ENCODE measurements at places on chromosomes 2 and 18. TPM values are rescaled to one million over a fixed set of nuclear protein-coding genes. Genes with fewer than 3 reads are reported as not detected.

DNA sequence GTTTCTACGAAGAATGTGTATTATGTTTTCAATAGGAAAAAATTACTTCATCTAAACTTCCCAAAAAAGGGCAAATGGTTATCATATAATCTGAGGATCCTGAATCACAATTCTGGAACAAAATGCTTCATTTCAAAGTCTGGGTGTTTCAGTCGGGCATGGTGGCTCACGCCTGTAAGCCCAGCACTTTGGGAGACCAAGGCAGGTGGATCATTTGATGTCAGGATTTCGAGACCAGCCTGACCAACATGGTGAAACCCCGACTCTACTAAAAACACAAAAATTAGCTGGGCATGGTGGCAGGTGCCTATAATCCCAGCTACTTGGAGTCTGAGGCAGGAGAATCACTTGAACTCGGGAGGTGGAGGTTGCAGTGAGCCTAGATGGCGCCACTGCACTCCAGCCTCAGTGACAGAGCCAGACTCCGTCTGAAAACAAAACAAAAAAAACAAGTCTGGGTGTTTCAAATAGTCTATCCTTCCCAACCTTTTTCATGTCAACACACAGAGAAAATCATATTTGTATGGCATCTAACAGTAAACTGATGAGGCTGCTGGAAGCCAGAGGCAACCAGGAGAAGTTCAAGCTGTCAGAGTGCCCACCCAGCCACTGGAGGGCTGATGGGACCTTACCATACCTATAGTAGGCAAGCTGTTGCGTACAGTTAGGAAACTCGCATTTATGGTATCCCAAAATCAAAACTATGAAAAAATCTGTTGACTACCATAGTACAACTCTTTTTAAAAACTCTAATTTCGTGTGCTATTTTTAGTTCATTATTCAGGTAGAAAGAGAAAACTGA lies 14.6 kb downstream of the NBAS start:
- H3K27ac ChIP-seq, result no peak overlapping the region
- DNase-seq, result no peak
- H3K36me3 ChIP-seq, result peaks cover 5% of the 10 kb centered on the region
- no peak overlapping the region for H3K4me3 ChIP-seq

- peaks cover 3% of the 10 kb centered on the region for H3K4me1 ChIP-seq
- no peak overlapping the region for H3K27ac ChIP-seq
- no peaks in the 10 kb centered on the region for H3K36me3 ChIP-seq
Measured at GRCh38 chr18:7567474-7568425, 634 bp downstream of the PTPRM start.

The CAPN13 gene
- total RNA-seq, result not detected

GRCh38 chr18:12765126-12765525 lies 62.3 kb downstream of the PSMG2 start:
- H3K36me3 ChIP-seq, result peaks cover 4% of the 10 kb centered on the region
- H3K27ac ChIP-seq, result no peak overlapping the region

DNA sequence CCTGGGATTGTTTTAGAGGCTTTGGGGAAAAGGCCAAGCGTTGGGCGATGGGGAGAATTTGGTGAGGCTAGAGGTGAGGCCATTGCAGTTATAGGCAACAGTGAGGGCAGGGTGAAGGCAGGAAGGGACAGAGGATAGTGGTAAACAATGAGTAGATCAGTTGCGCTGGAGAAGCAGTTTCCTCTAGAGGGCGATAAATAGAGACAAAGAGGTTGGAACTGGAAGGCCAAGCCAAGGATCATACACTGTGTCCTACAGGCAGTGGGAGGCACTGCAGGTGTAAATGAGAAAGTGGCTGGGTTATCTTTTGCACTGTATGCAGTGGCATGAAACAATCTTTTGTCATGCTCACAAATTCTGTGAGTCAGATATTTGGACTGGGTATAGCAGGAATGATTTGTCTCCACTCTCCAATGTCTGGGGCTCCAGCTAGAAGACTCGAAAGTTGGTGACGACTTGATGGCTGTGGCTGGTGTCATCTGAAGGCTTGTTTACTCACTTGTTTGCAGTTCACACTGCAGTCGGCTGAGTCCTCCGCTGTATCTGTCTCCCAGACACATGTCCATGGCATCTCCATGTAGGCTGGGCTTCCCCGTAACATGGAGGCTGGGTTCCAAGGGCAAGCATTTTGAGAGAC lies 82.1 kb downstream of the TNP1 start:
- H3K27me3 ChIP-seq, result no peaks in the 10 kb centered on the region
- no peak overlapping the region for H3K27ac ChIP-seq
- H3K4me3 ChIP-seq, result no peak overlapping the region
- no peaks in the 10 kb centered on the region for H3K36me3 ChIP-seq
- peaks cover 4% of the 10 kb centered on the region for H3K4me1 ChIP-seq
- peak; percentile 66 for DNase-seq

DNA sequence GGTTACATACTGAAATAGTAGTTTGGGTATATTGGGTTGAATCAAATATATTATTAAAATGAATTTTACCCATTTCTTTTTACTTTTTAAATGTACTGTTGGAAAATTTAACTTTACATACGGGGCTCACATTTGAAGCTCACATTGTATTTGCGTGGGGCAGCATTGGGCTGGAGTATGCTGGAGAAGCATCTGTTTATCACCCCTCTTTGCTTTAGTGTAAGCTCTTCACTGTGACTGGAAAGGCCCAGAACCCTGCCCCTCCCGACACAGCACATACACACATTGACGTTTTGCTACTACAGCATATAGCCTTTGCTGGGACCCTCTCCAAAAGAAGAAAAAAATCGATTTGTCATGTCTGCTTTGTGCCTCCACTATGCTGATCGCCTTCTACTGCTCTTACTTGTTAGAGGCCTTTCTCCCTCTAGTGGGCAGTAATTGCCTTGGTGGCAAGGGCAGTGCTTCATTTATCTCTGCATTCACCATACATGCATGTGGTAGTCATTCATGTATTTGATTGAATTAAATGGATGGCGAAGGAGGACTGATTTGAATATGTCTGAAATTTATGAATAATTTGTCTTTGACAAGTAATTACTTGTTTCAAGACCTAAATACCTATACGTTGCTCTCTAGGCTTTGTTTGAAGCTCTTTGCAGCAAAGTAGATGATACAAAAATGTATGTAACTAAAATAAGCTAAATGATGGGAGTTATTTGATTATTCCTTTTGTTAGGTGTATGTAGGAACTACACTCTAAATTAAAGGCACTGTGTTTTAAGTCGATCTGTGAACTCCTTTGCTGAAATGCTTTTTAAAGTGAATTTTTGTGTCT lies 37.4 kb downstream of the VAPA start:
- no peak overlapping the region for H3K27ac ChIP-seq
- DNase-seq, result peak; percentile 36
- H3K4me1 ChIP-seq, result no peaks in the 10 kb centered on the region
- H3K27me3 ChIP-seq, result no peaks in the 10 kb centered on the region

DNA sequence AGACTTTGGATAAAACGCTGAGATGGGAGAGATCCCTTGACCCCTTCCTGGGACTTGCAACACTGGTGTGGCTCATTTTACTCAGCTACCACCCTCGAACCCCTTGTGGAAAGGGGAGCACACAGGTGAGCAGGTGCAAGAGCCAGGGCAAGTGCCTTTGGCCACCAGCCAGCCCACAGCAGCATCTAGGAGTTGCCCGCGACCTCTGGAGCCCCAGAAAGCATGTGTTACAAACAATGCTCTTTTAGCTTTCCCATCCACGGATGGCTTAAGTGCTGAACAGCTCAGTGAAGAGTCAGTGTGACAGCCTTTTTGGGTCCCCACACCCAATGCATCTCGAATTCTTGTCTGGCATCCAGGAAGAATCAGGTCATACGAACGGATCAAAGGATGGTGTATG lies 197.8 kb downstream of the MEMO1 start:
- H3K27ac ChIP-seq, result no peak overlapping the region
- H3K36me3 ChIP-seq, result no peaks in the 10 kb centered on the region
- peaks cover 19% of the 10 kb centered on the region for H3K4me1 ChIP-seq
- no peak overlapping the region for H3K4me3 ChIP-seq
- DNase-seq, result no peak

DNA sequence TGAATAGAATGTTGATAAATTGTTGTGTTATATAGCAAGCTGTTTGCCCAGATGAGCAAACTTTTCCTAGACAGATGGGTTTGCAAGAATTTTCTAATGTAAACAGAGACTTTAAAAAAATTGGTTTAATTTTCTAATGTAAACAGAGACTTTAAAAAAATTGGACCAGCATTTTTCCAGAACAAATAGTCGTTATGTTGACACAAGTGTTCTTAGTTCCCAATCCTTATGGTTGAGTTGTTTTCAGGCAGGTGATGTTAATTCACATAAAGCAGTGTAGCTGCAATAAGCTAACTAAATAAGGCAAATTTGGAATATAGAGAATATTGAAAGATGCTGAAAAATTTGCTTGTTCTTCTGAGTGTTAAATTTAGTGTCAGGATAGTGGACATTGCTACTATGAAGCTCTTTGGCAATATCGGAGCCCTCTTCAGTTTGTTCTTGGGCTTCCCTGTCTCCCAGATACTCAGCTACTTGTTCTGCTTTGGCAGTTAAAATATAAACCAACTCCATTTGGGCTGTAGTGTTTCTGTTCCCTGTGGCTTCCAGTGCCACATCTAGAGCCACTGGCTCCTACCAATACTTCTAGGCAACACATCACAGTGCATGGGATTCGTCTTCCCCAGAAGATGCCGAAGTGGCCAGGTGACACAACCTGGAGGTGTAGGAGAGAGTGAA lies 105.7 kb downstream of the DYNAP start:
- no peak for DNase-seq
- H3K4me3 ChIP-seq, result no peak overlapping the region
- H3K27me3 ChIP-seq, result peaks cover 20% of the 10 kb centered on the region
- no peaks in the 10 kb centered on the region for H3K36me3 ChIP-seq

- no peak for DNase-seq
- peaks cover 34% of the 10 kb centered on the region for H3K36me3 ChIP-seq
- no peak overlapping the region for H3K27ac ChIP-seq
- no peak overlapping the region for H3K4me3 ChIP-seq
Measured at GRCh38 chr18:225745-226144, 42.1 kb downstream of the THOC1 start.

DNA sequence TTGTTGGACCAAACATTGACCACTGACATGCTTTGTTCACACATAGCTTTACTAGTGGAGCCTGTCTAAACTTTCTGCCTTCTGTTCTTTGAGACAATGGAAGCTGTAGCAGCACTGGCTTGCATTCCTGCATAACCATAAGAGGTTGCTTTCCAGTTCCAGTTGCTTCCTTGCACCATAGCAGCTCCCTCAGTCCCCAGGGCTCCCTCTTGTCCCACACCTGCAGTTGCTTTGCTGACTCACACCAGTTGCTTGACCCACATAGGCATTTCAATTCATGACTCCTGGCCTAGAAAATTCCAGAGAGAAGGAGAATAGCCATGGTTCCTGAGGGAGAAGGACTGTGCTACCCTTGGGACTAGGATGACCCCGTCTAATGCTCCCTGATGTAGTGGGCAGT lies 20.9 kb downstream of the SGPP2 start:
- H3K27me3 ChIP-seq, result peaks cover 2% of the 10 kb centered on the region
- H3K27ac ChIP-seq, result no peak overlapping the region
- H3K36me3 ChIP-seq, result no peaks in the 10 kb centered on the region
- no peak overlapping the region for H3K4me3 ChIP-seq
- DNase-seq, result no peak

DNA sequence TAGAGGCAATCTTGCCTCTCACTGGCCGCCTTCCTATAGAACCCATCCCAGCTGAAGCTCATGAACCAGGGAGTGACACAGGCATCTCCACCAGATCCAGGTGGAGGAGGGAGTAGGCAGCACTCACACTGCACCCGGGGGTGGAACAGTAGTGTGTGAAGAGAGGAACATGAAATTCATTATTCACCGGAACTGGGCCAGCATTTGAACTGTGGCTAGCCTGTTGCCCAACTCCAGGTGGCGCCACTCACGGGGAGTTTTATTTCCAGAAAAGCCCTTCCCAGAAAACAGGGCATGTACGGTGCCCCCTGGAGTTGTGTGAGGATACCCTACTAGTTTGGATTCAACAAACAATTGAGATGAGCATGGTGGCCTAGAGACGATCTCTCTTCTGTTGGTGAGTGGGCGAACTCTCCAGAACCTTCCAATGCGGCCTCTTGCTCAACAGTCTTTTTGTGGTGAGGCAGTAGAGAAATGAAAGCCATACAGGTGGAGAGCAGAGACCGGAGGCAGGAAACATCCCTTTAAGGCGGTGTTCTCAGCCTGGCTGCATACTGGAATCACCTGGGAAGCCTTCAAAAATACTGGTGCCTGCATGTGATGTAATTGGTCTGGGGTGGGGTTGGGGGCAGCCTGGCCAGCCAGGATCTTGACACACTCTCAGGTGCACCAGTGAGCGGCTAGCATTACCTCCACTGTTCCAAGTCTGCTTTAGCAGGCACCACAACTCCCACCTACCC lies 73.5 kb upstream of the NEDD4L start:
- no peak for DNase-seq
- peaks cover 16% of the 10 kb centered on the region for H3K27me3 ChIP-seq
- H3K4me3 ChIP-seq, result no peak overlapping the region
- H3K36me3 ChIP-seq, result no peaks in the 10 kb centered on the region
- H3K27ac ChIP-seq, result no peak overlapping the region

DNA sequence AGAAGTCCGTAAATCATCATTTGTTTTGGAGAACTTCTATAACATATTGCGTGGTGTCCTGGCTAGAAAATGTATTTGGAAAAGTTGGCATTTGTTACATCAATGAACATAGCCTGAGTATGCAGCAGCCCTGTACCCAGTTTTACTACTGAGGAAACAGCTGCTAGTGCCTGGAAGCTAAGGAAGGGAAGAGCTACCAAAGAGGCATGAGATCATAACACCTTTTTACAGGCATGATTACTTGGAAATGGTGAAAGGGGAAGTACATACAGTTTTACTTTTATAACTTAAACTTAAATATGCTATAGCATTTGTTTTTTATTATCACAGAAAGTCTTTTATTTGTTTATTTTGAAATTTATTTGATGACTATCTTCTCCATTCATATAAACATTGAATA lies 128.4 kb upstream of the MC4R start:
- no peaks in the 10 kb centered on the region for H3K4me1 ChIP-seq
- H3K27me3 ChIP-seq, result peaks cover 2% of the 10 kb centered on the region
- H3K36me3 ChIP-seq, result no peaks in the 10 kb centered on the region
- no peak overlapping the region for H3K4me3 ChIP-seq
- no peak overlapping the region for H3K27ac ChIP-seq

The PDE1A gene
- not detected for total RNA-seq

The IL36A gene
- total RNA-seq, result not detected

The E2F6 gene
- total RNA-seq, result 7.3 TPM

DNA sequence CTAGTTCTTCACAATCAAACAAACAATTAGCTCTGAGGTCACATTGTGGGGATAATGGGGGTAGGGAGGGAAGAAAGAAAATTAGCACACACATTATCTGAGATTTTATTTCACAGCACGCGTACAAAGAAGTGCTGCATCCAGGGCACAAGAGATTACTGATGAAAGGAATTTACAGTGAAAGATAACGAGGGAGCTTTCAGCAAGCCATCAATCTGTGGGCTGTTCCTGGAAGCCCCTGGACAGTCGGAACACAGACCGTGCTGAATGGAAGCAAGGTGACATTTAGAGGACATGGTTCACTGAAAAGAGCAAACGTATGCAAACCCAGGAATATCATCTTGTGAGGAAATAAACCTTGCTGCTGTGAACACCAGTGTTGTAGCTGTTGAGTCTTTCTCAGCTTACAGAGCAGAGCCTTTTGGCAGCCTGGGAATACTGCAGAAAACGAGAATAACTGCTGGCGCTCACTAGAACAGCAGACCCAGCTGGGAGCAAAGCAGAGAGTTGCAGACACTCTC lies 63.2 kb downstream of the SCG2 start:
- H3K27ac ChIP-seq, result no peak overlapping the region
- DNase-seq, result no peak
- H3K36me3 ChIP-seq, result no peaks in the 10 kb centered on the region
- H3K27me3 ChIP-seq, result no peaks in the 10 kb centered on the region
- no peaks in the 10 kb centered on the region for H3K4me1 ChIP-seq
- no peak overlapping the region for H3K4me3 ChIP-seq

GRCh38 chr2:71839826-71840225 lies 307.8 kb downstream of the CYP26B1 start:
- no peak overlapping the region for H3K4me3 ChIP-seq
- H3K27ac ChIP-seq, result no peak overlapping the region

The ALLC gene
- not detected for total RNA-seq

The CRYGD gene
- total RNA-seq, result not detected
